ENCODE measurements at places on chromosomes 12 and 14.

- no peak for DNase-seq
These were observed 8.7 kb downstream of the SLC48A1 start for GRCh38 chr12:47781479-47782371.

- no peak for DNase-seq
These were observed 31.4 kb upstream of the RTRAF start for GRCh38 chr14:51957950-51958349.

- DNase-seq: no peak
These were observed 51.5 kb downstream of the TSPAN9 start for GRCh38 chr12:3128498-3129293.

- no peak for DNase-seq
These were observed 12.2 kb upstream of the COL2A1 start for GRCh38 chr12:48016373-48017020.

DNA sequence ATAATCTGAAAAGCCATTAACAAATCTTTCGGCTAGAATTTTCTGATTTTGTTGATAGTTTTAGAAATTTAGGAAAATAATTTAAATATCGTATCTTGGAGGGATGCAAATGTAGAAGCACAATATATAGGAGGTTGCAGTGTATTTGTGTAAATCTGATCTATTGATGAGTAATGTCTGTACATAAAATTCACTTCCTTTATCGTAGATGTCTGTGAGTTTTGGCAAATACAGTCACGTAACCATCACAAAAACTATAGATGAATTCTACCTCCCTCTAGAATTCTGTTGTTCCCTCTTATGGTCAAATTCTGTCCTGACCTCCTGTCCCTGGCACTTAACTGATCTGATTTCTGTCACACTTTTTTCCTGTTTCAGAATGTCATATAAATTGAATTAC, 151.8 kb downstream of the FUT8 start:
- DNase-seq: no peak

- DNase-seq: no peak
These were observed at the start of gene KRT81 for GRCh38 chr12:52291267-52291935. Gene KRT81, minus strand, starts transcription at chr12:52291534. Its CDS starts 69 bp downstream, at chr12:52291465.

DNA sequence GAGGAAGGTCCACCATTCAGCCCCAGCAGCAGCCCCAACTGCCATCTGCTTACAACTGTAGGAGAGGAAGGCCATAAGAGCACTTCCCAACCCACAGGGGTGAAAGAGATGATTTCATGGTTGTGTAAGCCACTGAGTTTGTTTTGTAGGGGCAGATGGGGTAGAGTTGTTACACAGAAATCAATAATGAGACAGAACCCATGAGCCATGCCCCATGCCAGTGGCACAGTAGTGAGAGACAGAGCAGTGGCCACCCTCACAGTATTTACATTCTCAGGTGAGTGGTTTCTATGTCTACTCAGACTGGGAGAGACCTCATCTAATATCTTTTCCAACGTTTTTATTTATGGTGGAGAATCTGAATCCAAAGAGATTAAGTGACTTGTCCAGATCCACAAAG, 68.6 kb downstream of the NUAK1 start:
- no peak for DNase-seq

DNA sequence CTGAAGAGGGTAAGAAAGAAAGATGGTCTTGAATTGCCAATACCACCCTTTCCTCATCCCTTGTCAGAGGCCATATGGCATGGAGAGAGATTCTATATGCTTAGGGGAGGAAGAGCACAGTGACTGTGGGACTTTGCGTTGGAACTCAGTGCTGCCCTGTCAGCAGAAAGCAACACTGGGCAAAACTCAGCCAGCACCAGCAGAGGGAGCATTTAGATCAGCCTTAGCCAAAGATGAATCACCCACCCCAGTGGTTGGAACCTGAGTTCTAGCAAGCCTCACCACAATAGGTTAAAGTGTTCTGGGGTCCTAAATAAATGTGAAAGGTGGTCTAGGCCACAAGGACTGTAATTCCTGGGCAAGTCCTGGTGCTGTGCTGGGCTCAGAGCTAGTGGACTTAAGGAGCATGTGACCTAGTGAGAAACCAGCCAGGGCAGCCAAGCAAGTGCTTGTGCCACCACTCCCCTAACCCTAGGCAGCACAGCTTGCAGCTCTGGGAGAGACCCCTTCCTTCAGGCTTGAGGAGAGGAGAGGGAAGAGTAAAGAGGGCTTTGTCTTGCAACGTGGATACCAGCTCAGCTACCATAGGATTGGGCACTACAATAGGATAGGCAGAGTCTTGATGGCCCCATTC, 11.4 kb upstream of the BCAT1 start:
- DNase-seq: no peak

- DNase-seq: no peak
These were observed 101.4 kb upstream of the FKBP4 start for GRCh38 chr12:2693244-2693860.

- DNase-seq: no peak
These were observed 4.3 kb downstream of the C14orf93 start for GRCh38 chr14:23005451-23006187.

GRCh38 chr12:131869871-131870418, 24.5 kb upstream of the ULK1 start:
- DNase-seq: no peak

DNA sequence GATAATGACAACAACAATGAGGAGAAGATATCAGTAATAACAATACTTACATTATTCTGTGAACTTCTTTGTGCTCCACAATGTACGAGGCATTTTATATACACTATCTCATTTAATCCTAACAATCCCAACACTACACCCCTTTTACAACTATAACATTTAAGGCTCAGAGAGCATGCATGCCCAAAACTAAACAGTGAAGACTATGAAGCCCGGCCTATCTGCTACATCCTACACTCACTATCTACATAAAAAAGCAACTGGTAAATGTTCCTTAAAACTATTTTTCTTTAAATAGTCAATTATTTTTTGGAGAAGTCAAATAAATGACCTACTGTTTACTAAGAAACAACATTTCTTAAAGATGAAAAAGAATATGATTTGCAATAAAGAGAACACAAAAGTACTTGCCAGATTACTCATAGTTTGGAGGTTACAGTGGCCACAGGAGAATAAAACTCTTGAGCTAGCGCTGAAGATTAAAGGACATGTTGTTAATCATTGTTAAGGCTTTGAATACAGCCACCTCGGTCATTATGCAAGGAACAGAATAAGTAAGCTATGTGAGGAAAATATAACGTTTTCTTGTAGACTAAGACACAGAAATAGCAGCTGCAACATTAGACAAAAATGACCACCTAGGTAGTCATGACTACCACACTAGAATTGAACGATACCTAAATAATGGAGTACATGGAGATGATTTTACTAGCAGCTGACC, 56.7 kb downstream of the EPS8 start:
- no peak for DNase-seq

DNA sequence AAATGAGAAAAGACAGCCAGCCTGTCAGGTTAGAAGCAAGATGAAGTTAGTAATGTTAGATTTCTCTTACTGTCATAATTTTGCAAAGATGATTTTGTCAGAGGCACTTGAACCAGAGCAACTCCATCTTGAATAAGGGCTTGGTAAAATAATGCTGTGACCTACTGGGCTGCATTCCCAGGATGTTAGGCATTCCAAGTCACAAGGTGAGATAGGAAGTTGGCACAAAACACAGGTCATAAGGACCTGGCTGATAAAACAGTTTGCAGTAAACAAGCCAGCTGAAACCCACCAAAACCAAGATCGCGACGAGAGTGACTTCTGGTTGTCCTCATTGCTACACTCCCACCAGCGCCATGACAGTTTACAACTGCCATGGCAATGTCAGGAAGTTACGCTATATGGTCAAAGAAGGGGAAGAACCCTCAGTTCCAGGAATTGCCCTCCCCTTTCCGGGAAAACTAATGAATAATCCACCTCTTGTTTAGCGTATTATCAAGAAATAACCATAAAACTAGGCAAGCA, 1313.5 kb upstream of the TMEM132C start:
- no peak for DNase-seq

- no peak for DNase-seq
These were observed 15.9 kb upstream of the LRRK2 start for GRCh38 chr12:40208707-40209446.

- no peak for DNase-seq
These were observed 201.1 kb upstream of the TMEM260 start for GRCh38 chr14:56378475-56378877.

DNA sequence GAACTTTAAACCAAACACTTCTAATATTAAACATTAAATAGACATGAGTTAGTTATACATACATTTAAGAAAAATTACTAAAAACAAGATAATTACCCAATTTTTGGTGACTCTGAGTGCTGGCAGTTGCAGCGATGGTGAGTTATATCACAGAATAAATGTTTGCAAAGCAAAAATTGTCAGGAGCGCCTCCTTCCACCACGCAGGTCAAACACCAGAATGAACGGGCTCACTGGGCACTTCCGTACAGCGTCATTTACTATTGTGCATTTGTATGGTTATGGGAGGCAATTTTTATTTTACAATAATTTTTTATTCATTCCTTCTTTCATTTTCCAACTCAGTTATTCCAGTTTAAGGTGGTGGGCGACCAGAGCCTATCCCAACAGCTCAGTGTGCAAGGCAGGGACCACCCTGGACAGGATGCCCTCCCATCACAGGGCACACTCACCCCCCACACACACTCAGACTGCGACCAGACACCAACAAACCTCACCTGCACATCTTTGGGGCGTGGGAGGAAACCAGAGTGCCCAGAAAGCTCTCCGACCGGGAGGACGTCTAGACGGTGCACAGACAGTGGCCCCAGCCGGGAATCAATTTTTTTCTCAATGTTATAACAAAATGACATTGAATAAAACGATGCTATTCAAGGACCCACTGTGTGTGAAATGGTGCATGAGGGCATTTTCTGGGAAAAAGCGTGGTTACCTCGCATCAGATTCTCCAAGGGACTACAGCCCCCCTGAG, 67.2 kb downstream of the TESC start:
- DNase-seq: no peak

GRCh38 chr14:99812096-99812750, 19.0 kb downstream of the EML1 start:
- no peak for DNase-seq

- no peak for DNase-seq
These were observed 19.5 kb upstream of the PPFIBP1 start for GRCh38 chr12:27504507-27504906.

DNA sequence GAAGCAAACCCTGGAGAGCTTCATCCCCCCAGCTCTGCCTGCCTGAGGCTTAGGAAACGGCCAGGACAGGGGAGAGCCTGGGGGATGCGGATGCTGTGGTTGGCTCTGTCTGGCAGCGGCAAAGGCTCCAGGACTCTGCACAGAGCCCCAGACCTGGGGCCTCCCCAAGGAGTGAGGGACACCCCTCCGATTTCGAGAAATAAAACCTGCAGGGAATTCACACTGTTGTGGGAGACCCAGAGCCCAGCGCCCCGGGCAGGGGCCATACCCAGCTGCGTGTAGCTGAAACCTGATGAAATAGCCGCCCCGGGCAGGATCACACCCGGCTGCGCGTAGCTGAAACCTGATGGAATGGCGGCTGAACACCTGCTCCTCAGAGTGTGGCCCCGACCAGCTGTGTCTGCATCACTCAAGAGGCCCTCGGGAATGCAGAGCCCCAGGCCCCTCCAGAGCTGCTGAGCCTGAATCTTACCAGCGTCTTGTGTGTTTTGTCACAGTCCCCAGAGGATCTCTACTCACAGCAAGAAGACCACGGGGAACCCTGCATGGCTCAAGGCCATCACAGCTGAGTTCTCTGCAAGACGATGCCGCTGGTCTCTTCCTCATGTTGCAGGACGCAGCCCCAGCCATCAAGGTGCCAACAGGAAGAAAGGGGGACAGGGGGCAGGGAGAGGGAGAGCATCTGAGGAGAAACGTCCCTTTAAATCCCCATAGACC, 46.5 kb upstream of the GALNT9 start:
- no peak for DNase-seq

DNA sequence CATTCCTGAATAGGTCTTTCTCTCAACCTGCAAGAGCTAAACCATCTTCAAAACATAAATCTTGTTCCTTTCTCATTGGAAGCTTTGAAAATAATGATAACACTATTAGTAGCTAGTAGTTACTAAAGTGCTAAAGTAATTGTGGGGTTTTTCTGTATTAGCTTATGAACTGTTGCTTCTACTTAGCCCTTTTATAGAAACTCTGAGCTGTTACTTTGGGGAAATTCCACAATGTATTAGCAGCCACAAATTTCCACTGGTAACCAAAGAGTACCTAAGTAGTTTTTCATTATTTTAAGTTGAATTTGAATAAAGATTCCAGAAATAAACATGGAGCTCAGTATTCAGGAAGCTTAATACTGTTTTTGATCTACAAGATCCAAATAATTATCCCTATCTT, 6.4 kb upstream of the MAPK1IP1L start:
- DNase-seq: no peak

DNA sequence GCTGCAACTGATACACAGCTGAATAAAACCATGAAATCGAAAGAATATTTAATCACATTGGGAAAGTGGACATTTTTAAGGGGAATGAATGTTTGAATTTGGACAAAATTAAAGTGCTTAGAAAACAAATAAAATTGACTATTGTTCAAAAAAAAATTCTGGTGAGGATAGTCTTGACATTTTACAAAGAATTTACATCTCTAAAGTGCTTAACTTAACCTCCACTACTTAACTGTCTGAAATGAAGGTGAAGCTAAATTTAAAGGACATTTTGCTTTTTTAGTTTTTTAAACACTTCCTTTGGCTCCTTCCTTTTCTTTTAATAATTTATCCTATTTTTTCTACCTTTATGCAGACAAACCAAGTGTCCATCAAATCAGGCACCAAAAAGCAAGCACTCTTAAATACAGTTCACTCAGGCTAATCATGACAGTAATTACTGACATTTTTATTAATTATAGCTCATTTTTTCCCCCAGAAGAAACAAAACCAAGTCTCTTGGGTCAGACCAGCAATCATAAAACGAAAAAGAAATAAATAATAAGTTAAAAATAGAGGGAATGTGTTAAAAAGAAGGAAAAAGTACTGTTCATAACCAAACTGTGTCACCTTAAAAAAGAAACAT, 5.7 kb upstream of the CCND2 start:
- DNase-seq: no peak

DNA sequence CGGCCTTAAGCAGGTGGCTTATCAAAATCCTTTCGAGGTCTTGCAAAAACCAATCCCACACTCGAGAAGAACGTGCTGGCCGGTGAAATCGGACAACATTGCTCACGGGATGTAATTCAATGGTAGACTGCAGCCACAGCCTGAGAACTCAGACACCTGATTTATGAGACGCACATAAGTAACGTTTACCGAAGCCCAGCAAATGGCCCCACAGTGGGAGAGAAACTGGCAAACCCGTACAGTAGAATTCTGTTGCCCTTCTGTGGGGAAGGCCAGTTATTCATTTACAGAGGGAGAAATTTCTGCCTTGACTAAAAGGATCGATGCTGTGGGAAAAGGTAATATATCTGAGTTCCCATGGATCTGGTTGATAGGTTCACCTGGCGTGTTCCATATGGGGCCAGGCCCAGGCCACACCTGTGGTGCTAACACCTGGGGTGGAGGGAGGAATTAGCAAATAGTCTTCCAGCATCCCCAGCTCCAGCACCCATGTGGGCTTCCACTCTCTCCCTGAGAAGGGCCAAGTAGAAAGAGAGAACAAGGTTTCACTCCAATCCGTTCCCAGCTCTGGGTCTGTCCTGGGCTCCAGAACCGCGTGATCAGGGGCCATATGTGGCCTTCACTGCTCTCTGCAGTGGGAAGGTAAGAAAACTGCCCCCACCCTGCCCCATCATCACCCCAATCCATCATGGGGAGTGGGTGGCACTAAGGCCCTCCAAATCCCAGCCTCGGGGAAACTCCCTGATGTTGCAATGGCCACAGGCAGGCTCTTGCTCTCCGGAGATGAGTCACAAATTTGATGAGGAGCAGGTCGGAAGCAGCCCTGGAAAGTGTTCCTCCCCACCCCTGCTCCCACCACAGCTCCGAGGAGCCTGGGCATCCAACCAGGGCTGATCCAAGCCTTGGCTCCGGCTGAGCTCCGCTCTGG, 12.7 kb downstream of the BDKRB1 start:
- no peak for DNase-seq

Measured in activated gamma-delta T cell (primary cell).